ENCODE measurements at places on chromosomes 13 and 19. TPM values are rescaled to one million over a fixed set of nuclear protein-coding genes. Genes with fewer than 3 reads are reported as not detected.
A peak's percentile ranks its signal among the peaks of the same experiment; 100 is the strongest.

The GRK1 gene
- total RNA-seq = not detected

The NLRP9 gene
- not detected for total RNA-seq

The TEX26 gene
- total RNA-seq = 0.26 TPM

The VAV1 gene
- 12.7 TPM for total RNA-seq

The SLAIN1 gene
- total RNA-seq = 9.7 TPM

The SNRPA gene
- total RNA-seq = 58.1 TPM

The ICAM3 gene
- total RNA-seq = 14.7 TPM

The TLE2 gene
- 64.6 TPM for total RNA-seq

The ERF gene
- total RNA-seq = 68.3 TPM

The RNF113B gene
- total RNA-seq = not detected

The PSG1 gene
- not detected for total RNA-seq

The KXD1 gene
- 70.5 TPM for total RNA-seq

The LMTK3 gene
- 21.0 TPM for total RNA-seq

The KCNC3 gene
- total RNA-seq = 8.6 TPM

DNA sequence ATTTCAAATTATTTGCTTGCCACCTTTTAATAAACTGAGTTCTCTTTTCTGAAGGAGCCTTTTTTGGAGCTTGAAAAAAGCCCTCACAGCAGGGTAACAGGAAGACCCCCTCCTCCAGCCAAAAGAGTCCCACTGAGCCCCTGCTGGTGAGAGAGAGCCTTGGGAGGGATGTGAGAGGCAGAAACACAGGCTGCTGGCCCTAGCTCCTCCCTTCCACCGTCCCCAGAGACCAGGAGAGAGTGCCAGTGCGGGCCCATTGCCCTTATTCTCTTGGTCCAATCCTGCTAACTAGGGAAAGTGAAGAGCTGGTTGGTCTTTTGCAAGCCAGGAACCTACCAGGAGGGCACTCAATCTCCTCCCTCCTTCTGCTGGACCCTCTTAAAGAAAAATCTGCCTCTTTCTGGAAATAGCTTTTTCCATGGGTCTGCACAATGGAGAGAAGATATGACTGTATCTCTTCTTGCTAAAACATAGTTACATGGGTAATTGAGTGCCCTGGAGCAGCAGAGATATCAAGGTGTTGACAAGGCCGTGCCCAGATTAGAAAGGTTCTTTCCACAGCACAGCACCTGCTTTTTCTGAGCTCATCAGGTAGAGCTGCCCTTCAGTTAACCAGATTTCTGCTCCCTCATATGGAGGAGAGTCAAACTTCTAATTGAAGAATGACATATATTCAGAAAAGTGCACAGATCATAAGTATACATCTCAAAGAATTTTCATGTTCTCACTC lies 113.9 kb downstream of the LRCH1 start:
- DNase-seq = no peak

DNA sequence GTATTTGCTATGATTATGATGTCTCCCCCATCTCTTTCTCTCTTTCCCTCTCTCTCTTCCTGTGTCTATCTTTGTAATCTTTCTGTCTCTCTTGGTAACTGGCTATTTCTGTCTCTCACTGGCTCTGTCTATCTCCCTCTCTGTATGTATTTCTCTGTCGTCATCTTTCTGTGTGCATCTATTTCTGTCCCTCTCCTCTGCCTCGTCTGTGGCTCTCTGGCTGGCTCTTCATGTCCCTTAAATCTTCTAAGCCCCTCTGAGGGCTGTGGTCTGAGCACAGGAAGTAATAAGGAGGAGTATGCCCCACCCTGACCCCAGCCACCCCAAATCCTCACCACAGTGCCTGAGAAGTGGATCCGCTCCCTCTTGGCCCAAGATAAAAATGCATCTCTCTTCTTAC lies 104.4 kb downstream of the DNAJC15 start:
- DNase-seq = no peak

GRCh38 chr19:51971624-51972023 lies 15.0 kb downstream of the ZNF350 start:
- DNase-seq = no peak

DNA sequence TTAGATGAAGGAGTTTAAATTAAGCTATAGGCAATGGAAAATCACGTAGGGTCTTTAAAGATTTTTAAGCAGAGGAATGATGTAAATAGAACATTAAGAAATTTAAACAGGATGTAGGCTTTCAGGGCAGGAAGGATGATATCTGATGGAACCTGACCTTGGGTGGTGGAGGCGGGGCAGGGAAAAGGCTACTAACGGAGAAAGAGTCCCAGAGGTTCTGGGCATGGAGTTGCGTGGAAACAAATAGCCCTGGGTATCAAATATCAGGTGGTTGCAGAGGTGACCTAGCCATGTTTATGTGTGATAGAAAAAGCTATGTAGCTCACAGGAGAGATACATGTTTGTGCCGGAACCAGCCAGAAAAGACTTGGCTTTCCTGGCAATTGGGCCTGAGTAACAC lies 7.8 kb upstream of the CDK8 start:
- no peak for DNase-seq

DNA sequence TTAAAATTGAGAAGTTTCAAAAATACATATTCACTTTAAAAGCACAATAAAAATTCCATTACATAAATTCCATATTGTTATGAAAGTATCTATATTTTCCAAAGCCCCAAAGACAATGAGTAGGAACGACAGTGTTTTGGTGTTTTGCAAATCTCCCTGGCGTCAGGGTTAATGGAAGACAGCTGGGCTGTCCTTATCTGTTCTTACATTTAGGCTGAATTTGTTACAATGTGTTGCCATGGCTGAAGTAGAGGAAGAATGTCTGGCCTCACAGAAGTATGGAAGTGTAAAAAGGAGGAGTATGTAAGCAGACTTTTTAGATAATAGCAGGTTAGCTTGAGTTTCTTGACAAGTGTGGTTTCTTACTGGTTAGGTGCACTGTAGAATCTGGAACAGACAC lies 124.4 kb upstream of the SPATA13 start:
- DNase-seq = no peak

- no peak for DNase-seq
Measured at GRCh38 chr13:50910485-50910805, 854 bp downstream of the RNASEH2B start.

- no peak for DNase-seq
Measured at GRCh38 chr13:38866649-38867048, 124.0 kb downstream of the STOML3 start.

DNA sequence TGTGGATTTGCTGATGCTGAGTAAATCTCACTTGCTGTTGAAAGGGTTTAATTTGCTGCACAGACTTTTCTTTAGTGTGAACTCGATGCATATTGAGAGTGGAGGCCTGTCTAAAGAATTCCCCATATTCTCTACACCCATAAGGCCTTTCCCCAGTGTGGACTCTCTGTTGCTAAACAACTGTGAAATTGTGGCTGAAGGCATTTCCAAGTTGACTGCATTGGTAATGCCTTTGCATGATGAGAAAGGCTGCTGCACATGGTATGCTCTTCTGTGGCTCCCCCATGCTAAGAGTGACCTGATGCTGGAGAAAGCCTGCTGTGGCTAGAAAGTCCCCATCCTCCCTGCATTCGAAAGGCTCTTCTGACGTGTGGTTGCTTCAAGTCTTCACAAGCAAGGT lies 6.6 kb upstream of the ZNF599 start:
- DNase-seq = no peak

- no peak for DNase-seq
Measured at GRCh38 chr13:35598233-35598632, 121.7 kb upstream of the MAB21L1 start.

DNA sequence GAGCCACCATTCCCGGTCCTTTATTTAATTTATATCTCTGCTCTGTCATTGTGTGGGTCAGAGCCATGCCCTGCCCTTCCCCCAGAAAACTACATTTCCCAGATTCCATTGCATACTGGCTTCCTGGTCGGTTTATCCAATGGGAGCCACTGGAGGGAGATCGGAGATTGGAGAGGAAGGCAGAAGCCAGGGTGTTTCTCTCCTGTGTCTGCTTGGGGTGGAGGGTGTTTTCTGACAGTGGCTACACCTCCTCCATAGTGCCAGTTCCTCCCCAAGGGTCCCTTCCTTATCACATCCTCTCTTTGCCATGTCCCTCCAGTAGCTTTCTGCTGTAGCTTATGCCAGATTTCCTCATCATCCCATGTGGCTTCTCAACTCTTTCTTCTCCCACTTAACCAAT lies 19.0 kb downstream of the OLFM2 start:
- peak; percentile 16 for DNase-seq

DNA sequence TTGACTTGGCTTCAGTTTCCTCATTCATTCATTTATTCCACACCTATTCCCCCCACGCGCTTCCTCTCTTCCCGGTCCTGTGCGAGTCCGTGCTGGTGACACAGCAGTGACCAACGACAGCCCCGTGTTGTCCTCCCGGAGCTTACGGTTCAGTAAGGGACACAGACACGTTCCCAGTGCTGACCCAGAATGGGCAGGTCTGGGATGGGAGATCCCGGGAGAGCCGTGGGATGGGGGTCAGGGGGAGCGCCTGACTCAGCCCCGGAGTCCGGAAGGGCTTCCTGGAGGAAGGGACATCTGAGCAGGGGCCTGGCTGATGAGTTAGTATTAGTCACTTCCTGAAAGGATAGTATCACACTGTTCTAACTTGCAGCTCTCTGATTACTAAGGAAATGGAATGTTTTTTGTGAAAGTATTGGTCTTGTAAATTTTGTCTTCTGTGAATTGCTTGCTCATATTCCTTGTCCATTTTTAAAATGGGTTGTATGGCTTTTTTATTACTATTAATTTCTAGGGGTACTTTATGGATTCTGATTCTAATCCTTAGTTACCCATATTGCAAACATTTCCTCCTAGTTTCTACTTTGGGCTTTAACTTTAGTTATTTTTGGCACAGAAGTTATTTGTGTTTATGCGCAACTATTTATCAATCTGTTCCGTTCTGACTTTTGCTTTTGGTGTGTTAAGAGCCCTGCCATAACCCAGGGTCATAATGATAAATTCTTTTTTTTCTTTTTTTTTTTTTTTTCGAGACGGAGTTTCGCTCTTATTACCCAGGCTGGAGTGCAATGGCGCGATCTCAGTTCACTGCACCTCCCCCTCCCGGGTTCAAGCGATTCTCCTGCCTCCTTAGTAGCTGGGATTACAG lies 708 bp upstream of the ERCC1 start:
- peak; percentile 62 for DNase-seq

- no peak for DNase-seq
Measured at GRCh38 chr13:71492346-71492871, 374.6 kb downstream of the DACH1 start.

DNA sequence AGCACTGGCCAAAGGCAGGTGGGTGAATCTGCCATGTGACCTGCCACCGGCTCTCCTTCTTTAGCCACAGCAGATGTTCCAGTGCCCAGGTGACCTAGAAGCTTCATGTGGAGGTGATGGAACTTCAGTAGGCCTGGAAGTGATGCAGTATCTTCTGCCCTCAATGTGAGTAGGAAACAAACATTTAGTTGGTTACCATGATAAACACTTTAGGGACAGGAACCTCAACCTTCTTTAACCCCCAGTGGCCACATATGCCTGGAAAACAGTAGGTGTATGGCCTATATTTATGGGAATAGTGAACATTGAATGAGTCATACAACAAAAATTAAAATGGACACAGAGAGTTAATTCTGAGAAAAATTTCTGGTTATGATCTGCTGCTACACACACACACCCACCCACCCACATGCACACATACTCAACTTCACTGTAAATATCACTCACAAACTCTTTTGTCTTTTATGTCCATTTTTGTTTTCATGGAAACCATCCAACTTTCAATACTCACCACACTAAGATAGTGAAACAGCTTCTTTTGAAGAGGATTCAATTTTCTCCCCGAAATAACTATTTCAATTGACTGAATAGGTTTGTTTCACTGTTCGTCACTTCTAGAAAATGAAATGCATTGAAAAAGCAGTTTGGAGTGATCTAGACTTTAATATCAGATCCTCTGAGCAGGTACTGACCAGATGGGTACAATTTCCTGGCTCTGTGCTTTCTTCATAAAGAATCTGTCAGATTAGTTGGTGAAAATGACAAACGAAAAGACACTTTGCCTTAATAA lies 97.3 kb downstream of the STARD13 start:
- DNase-seq = no peak

DNA sequence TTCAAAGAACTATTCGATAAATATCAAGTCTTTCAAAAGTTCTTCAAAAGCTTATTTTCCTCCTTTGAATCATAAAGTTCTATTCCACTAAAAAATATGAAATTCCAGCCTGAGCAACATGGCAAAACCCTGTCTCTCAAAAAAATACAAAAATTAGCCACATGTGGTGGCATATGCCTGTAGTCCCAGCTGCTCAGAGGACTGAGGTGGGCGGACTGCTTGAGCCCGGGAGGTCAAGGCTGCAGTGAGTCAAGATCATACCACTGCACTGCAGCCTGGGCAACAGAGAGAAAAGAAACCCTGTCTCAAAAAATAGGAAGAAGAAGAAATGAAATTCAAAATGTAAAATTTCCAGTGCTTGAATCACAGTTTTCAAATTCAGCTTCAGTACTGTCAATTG lies 24.6 kb downstream of the CAB39L start:
- no peak for DNase-seq

DNA sequence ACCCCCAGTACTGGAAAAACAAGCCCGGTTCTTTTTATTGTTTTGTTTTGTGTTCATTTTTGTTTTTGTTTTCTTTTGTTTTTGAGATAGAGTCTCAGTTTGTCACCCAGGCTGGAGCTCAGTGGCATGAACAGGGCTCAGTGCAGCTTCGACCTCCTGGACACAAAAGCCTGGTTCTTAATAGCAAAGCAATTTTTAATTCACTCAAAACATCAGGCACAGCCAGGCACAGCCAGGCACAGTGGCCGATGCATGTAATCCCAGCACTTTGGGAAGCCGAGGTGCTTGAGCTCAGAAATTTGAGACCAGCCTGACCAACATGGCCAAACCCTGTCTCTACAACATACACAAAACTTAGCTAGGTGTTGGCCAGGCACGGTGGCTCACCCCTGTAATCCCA lies 30.7 kb downstream of the INSR start:
- DNase-seq = no peak

DNA sequence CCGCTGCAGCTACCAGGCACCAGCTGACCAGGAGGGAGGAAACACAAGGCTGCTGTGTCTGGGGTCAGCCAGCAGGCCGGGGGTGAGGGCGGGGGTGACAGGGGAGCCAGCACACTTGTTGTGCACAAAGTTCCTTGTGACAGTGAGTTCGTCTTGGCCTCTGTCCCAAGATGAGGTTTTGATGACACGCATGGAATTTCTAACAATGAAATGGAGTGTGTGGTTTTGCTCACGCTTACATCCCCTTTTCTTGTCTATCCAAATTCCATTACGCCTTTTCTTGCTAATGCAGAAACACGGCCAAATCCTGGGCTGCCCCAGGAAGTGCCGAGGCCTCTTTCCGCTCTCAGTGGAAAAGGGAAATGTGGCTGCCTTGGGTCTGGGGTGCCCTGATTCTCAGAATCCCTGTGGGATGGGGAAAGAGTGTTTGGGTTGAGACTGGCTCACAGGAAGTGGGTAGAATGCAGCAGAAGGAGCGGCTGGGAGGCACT lies 73.8 kb downstream of the GADD45B start:
- DNase-seq = peak; percentile 87

DNA sequence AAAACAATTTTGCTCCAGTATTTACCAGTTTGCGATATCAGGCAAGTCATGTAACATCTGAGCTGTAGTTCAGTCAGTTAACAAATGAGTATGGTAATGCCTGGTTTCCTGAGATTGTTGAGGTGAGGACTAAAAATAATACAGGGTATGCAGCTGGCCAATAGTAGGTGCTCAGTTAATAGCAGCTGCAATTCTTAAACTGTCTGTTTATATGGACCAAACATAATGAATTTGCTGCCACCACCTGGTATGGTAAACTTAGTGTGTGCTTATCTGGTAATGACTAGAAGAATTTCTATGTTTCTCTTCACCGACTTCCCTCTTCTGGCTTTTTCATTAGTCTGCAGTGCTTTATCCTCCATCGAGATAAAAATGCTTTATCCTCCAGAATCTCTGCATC lies 9.1 kb downstream of the ZMYM2 start:
- no peak for DNase-seq
